ENCODE measurements at places on chromosomes 1 and 21.

GRCh38 chr1:17235135-17235885, 13.6 kb upstream of the PADI3 start:
- DNase-seq: no peak

- DNase-seq: no peak
Measured at GRCh38 chr1:27570784-27571183, 33.2 kb downstream of the AHDC1 start.

GRCh38 chr1:43077273-43077672, 94.8 kb downstream of the EBNA1BP2 start:
- DNase-seq: no peak

DNA sequence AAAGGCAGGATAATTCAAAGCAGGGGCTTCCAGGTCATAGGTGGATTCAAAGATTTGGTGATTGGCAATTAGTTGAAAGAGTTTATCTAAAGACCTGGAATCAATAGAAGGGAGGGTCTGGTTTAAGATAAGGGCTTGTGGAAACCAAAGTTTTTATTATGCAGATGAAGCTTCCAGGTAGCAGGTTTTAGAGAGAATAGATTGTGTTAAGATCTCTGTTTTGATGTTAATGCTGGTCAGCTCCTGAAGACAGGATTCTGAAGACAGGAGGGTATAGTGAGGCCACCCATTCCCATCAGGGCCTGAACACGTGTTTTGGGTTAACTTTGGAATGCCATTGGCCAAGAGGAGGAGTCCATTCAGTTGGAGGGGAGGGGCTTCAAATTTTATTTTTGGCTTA, 6.1 kb upstream of the PTBP2 start:
- DNase-seq: no peak

GRCh38 chr1:230868736-230869385, 540 bp upstream of the C1orf198 start:
- no peak for DNase-seq

DNA sequence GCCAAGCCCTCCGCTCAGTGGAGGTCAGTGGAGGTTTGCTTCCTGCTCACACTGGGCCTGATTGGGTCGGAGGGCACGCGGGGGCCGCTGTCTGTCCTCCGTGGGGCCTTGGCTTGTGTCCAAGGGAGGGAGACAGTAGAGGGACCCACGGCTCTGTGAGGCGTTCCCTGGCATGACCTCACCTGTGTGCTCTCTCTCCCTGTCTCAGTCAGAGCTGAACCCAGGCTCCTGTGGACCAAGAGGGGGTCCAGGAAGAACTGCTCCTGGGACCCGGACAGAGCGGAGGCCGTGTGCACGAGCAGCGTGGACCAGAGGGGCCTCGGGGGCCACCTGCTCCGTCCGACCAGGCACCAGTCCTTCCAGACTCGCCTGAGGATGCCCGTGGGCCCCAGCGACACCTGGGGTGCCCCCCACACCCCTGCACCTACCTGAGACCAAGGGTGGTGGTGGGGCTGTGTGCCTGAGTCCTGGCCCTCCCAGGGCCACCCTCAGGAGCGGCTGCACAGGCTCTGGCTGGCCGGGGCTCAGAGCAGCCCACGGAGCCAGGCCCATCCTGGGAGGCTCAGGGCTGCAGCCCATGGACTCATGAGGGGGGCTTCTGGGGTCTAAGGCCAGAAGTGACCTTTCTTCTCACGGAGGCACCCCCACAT, 13.3 kb upstream of the TTLL10 start:
- DNase-seq: no peak

DNA sequence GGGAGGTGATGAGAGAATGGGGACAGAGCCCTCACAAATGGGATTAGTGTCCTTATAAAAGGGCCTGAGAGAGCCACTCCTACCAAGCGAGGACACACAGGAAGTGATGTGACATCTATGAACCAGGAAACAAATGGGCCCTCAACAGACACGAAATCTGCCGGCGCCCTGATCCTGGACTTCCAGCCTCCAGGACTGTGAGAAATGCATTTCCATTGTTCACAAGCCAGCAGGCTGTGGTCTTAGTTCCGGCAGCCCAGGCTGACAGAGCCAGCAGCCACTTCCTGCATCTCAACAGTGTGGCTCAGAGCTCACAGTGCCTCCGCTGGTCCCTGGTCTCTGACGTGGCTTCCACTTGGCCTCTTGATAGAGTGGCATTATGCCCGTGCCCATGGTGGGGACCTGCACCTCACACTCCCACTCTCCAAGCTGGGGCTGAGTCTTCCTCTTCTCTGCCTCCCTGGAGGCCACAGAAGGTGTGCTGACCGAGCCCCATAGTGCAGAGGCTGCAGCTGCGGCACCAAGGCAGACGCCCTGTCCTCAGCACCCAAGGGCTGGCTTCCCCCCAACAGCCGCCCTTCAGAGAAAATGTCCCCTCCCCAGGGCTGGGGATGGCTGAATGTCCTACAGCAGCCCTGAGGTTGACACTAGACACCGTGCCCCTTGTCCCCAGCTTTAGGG, 44.9 kb downstream of the ACOT7 start:
- peak; percentile 80 for DNase-seq

DNA sequence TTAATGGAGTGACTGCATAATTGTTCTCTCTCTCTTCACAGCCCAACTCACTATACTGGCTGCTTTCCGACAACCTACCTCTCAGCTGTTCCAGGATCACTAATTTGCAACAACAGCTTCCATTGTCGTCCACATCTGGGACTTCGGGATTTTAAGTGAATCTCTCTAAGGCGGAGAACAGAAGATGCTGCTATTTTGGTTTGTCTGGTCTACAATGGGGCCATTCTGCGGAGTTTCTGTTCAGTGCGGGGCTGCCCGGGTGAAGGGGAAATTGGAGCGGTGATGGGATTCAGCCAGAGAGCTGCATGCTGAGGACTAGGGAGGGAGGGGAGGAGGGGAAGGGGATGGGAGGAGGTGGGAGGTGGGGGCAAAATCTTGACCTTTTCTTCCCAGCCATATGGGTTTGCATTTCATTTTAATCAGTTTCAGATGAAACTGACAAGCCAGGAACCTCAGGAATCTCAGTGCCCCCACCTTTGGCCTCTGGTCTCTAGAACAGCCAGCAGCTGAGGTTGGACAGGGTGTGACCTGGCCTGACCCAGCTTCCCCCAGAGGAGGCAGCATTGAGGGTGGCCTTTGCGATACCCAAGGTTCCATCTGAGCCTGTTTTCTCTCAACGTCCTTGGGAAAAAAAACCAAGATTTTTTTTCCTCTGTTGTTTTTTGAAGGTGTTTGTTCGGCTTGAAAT, 6.9 kb upstream of the SRP9 start:
- no peak for DNase-seq

DNA sequence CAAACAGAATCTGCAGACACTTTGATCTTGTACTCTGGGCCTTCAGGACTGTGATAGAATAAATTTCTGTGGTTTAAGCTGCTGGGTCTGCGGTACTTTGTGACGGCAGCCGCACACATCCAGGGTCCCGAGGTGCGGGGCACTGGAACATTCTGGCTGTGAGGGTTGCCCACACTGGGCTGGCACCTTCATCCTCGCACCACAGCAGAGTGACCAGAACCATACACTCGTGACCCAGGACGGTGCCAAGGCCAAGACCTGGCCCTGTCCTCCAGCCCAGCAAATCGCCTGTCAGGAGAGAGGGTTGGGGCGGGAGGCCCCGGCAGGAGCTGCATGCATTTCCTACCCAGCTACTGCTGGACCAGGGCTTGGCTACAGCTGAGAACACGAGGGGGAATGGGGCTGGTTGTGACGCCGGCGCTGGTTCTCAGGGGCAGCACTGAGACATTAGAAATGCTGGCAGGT, 2.6 kb upstream of the FTCD start:
- peak; percentile 56 for DNase-seq

GRCh38 chr1:246178717-246179311, 328.3 kb downstream of the SMYD3 start:
- DNase-seq: no peak

DNA sequence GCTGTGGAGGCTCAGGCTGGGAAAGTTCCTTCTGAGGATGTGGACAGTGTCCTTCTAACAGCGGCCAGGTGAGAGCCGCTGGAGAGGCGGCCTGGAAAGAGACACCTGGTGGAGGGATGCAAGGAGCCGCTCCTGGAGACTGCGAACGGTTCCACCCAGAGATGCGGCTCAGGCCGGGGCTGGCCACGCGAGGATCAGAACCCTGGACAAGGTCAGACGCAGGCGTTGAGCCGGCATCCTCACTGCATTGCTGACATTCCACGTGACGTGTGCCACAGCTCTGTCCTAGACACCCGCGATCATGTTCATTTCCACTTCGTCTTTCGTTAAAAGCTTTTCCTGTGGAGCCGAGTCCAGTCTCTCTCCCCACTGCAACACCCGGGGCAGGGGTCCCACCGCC, 28.8 kb downstream of the CFAP74 start:
- DNase-seq: no peak

DNA sequence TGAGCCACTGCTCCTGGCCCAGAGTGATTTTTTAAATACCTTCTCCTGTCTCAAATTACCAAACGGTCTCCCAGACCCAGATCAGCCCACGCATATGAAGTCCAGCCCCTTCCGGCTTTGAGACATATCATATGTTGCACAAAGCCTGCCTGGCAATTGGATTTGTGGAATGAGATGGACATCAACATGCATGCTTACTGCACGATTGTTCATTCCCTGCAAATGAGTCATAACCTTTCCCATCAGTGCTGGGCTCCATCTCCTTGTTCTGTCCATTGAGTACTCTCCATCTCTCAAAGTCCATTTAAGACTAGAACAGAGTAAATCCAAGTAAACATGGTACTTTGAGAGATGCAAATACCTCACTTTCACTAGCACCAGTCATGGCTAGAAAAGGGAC, 612.2 kb upstream of the USP24 start:
- no peak for DNase-seq

DNA sequence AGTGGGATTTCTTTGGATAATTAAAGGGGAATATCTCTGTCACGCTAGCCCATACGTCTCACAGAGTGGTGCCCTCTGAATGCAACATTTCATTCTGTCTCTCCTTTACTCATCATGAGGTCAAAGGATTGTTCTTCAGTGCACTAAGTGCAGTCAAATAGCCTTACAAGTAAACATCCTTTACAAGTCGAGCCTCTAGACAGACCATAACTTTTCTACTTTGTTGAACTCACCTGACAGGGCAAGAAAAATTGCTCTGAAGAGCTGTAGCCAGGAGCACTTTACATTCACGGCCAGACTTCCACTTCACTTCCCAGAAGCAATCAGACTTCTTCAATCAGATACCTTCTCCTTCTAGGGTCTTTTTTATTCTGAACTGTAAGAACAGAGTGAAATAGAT, 768.0 kb upstream of the TMPRSS15 start:
- no peak for DNase-seq

DNA sequence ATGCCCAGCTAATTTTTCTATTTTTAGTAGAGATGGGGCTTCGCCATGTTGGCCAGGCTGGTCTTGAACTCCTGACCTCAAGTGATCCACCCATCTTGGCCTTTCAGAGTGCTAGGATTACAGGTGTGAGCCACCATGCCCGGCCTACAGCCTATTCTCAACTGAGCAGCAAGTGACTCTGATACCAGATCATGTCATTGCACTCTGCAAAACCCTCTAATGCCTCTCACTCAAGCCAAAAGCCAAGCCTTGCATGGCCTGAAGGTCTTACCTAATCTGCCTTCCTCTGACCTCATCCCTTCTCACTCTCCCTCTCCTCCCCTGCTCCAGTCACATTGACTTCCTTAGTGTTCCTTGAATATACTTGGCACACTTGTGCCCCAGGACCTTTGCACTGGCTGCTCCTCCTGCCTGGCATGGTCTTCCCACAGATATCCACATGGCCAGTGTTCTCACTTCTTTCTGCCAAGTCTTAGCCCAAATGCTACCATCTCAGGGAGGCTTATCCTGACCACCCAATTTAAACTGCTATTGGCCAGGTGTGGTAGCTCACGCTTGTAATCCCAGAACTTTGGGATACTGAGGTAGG, 8.2 kb upstream of the ASAP3 start:
- DNase-seq: no peak

- no peak for DNase-seq
Measured at GRCh38 chr1:6011161-6011945, 19.1 kb upstream of the NPHP4 start.

- DNase-seq: no peak
Measured at GRCh38 chr1:224500796-224501195, 66.2 kb upstream of the WDR26 start.

- no peak for DNase-seq
Measured at GRCh38 chr1:238474263-238474662, 583.5 kb upstream of the ZP4 start.

- no peak for DNase-seq
Measured at GRCh38 chr21:25341981-25342380, 265.3 kb downstream of the MRPL39 start.

DNA sequence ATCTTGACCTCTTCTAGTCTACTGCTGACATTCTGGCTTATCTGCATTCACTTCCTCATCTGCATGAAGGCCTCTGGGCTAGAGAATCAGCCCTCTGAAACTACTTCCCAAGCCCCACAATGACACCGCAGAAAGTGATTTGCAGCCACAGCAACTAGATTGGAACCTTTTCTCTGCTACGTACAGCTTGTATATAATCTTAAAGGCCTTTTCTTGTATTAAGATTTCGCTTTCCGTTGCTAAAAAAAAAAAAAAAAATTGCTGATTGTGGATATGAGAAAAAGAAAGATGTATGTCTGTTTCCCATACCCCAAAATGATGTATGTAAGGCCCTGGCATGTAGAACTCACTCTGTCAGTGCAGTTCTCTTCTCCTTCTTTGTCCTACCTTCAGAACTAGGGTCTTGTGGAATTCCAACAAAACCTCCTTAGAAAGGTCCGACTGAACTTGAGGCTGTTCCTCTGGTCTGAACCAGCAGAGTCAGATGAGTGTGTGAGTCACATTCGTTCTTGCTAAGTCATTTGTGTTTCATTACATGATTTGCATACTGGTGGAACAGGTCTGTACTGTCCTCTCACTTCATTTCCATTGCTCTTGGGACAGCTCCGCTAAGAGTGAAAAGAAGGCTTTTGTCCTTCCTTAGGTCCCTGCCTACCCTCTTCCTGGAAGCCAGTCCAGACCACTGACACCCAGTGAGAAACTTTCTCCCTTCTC, 62.7 kb downstream of the PLPP3 start:
- no peak for DNase-seq

DNA sequence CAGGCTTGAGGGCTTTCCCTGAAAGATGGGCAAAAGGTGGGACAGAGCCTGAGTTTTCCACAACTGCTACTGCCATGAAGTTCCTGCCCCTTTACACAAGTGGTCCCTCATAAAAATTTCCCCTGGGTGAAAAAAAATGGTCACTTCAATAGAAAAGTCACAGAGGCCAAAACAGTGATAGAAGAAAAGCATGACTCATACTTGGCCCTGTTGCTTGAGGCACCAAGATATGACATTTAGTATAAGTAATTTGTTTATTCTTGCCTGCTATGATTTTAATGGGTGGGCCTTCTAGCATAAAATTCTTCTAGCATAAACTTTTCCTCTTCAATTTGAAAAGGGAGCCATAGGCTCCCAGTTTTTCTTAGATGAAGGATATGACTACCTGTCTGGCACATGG, 280.2 kb downstream of the DPYD start:
- DNase-seq: no peak

DNA sequence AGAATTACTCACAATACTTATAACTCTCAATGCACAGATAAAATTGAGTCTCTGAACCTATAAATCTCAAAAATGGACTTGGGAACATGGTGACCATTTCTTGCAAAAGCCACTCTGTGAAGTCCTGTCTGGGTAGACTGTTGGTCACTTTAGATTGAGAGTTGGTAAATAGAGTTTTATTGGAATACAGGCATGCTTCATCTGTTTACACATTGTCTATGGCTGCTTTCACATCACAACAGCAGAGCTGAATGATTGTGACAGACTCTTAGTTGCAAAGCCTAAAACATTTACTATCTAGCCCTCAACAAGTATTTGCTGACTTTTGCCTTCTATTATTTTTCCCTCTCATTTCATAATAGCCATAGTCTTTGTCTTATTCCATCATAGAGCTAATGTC, 24.1 kb upstream of the ASPM start:
- DNase-seq: no peak

All from activated effector memory CD4-positive, alpha-beta T cell treated with anti-CD3 and anti-CD28 coated beads, Interleukin-2, amount 50 U/mL, for 16 hours (primary cell).